ENCODE measurements at places on chromosomes 7 and 10.

DNA sequence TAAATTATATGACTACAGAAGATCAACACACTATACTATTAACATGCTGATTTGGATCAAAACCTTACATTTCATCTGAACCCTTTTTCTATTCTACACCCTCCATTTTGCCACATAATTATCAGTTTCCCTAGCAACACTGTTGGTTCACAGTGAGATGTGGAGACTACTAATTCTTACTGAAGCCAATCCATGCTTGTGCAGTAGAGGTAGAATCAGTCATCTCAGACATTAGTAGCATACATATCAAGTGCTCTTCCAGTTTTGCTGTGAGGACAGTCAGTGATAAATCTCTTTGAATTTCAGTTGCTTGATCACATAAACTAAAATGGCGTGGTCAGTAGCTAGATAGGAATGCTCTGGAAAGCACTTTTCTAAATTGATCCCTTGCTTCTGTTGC, 70.3 kb downstream of the PON1 start:
- no peak for DNase-seq

DNA sequence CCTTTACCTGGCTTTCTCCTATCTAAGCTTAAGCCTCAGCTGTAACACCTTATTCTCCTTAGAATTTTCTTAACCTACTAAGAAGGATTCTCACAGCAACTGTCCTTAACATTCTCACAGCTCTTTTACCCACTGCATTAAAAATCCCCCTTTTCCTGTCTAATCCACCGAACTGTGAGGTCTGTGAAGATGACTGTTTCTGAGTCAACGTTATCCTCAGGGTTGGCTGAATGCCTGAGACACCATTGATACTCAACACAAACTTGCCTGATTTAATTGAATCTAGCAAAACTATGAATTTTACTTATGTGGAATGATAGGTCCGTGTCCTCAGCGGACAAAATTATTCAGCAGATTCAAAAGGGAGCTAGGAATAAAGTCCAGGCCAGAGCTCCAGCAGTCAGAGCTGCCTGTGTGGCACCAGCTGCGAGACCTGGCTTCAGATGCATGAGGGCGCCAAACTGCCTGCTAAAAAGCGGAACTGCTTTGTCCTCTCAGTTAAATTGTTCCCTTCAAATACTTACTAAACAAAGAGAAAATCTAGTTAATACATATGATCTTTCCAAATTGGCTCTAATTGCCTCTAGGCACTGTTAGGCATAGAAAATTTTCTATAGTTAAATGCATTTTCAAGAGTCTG, 33.4 kb upstream of the VWDE start:
- DNase-seq = no peak

DNA sequence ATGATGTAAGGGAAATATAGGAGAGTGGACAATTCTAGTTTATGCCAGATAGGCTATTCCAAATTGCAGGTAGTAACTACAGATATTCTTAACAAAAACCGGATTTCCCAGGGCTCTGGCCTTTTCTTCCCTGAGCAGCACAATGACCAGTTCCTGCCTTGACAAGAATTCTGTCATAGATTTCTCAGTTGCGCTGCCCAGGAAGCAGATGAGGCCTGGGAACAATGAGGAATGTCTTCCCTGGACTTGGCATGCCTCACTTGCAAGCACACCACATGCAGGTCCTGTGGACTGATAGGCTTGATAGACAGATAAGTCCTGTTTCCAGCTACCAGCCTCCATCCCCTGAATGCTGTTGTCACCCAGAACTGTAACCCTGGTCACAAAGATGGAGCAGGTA, 174.5 kb upstream of the PRSS58 start:
- DNase-seq = no peak

GRCh38 chr10:37379991-37380390, 254.6 kb downstream of the ANKRD30A start:
- DNase-seq = no peak

- no peak for DNase-seq
Measured at GRCh38 chr10:124110882-124111281, 17.5 kb upstream of the CHST15 start.

GRCh38 chr10:26755443-26755903, 58.0 kb downstream of the PDSS1 start:
- no peak for DNase-seq

Measured in CD4-positive, alpha-beta T cell treated with Interleukin-4 for 1 hour (primary cell).